ENCODE measurements at places on chromosomes 3 and 15. TPM values are rescaled to one million over a fixed set of nuclear protein-coding genes. Genes with fewer than 3 reads are reported as not detected.

MORF4L1 gene
- 270 TPM for total RNA-seq

SLC33A1 gene
- 27.4 TPM for total RNA-seq

LRRC15 gene
- total RNA-seq: not detected

NPAP1 gene
- total RNA-seq: not detected

KNG1 gene
- not detected for total RNA-seq

GPR149 gene
- not detected for total RNA-seq

PLOD2 gene
- 2.0 TPM for total RNA-seq

TEX55 gene
- not detected for total RNA-seq

COL8A1 gene
- total RNA-seq: 0.08 TPM

AP3B2 gene
- not detected for total RNA-seq

GPR160 gene
- 3.5 TPM for total RNA-seq

MUC4 gene
- total RNA-seq: 2.4 TPM

GRCh38 chr3:14245822-14246221 is 67.2 kb downstream of the LSM3 start:
- no peak for DNase-seq
- H3K27ac ChIP-seq: no peak overlapping the region
- H3K4me3 ChIP-seq: no peak overlapping the region
- peaks cover 3% of the 10 kb centered on the region for H3K27me3 ChIP-seq
- H3K4me1 ChIP-seq: no peaks in the 10 kb centered on the region
- no peaks in the 10 kb centered on the region for H3K36me3 ChIP-seq

GRCh38 chr3:172442606-172443005 is 5.7 kb downstream of the GHSR start:
- H3K4me3 ChIP-seq: no peak overlapping the region
- H3K27me3 ChIP-seq: peaks cover 65% of the 10 kb centered on the region
- no peak for DNase-seq
- no peak overlapping the region for H3K27ac ChIP-seq
- H3K36me3 ChIP-seq: peaks cover 4% of the 10 kb centered on the region
- peaks cover 10% of the 10 kb centered on the region for H3K4me1 ChIP-seq

GRCh38 chr3:50472958-50473357 is 30.5 kb downstream of the CACNA2D2 start:
- H3K4me3 ChIP-seq: no peak overlapping the region
- no peak for DNase-seq
- H3K27ac ChIP-seq: no peak overlapping the region
- H3K27me3 ChIP-seq: peaks cover 4% of the 10 kb centered on the region

GRCh38 chr3:143331350-143331749 is 211.8 kb downstream of the CHST2 start:
- DNase-seq: no peak
- H3K27me3 ChIP-seq: peaks cover 2% of the 10 kb centered on the region
- H3K4me3 ChIP-seq: no peak overlapping the region

- no peaks in the 10 kb centered on the region for H3K4me1 ChIP-seq
- no peak for DNase-seq
Observed at GRCh38 chr3:39088889-39089288, 18.5 kb downstream of the GORASP1 start.

DNA sequence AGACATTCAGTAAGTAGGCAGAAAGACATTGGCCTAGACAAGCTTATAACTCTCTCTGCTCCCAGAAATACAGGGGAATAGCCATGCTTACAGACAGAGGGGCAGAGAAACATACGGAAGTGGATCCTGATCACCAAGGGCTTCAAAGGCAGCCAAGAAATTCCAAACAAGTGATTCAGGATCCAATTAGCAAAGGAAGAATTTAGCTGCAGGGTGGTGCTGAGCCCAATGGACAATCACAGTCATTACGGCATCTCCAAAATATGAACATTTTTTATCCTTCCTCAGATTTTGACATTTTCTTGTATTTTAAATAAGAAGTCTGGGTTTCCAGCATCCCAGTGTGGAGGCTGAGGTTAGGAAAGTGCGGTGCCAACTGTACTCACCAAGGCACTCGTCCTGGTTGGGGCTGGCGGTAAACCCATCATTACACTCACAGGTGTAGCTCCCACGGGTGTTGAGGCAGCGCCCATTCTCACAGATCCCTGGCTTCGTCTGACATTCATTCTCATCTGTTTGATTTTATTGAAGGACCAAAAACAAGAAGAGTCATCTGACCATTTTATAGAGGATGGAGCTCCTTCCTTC is 96.8 kb downstream of the DUT start:
- H3K4me3 ChIP-seq: no peak overlapping the region
- no peaks in the 10 kb centered on the region for H3K4me1 ChIP-seq
- peaks cover 4% of the 10 kb centered on the region for H3K27me3 ChIP-seq
- no peaks in the 10 kb centered on the region for H3K36me3 ChIP-seq
- DNase-seq: no peak

DNA sequence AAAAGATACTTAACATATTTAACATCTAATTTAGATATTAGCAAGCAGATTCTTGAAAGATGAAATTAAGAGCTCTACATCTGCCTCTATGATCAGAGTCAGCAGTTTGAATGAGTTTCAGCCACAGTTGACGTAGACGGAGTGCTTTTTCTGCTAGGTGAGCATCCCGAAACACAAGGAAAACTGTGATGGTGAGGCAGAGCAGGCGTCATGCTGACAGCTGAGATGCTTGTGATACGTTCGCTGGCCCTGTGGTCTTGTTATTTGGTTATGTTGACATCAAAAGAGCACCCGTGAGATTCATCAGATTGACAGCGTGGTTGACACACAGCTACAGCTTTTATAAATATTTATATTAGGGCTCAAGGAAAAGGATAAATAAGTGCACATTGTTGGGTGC is 19.6 kb upstream of the GOLGA8B start:
- peaks cover 48% of the 10 kb centered on the region for H3K27me3 ChIP-seq
- H3K27ac ChIP-seq: no peak overlapping the region
- no peak overlapping the region for H3K4me3 ChIP-seq
- H3K36me3 ChIP-seq: no peaks in the 10 kb centered on the region
- no peaks in the 10 kb centered on the region for H3K4me1 ChIP-seq

DNA sequence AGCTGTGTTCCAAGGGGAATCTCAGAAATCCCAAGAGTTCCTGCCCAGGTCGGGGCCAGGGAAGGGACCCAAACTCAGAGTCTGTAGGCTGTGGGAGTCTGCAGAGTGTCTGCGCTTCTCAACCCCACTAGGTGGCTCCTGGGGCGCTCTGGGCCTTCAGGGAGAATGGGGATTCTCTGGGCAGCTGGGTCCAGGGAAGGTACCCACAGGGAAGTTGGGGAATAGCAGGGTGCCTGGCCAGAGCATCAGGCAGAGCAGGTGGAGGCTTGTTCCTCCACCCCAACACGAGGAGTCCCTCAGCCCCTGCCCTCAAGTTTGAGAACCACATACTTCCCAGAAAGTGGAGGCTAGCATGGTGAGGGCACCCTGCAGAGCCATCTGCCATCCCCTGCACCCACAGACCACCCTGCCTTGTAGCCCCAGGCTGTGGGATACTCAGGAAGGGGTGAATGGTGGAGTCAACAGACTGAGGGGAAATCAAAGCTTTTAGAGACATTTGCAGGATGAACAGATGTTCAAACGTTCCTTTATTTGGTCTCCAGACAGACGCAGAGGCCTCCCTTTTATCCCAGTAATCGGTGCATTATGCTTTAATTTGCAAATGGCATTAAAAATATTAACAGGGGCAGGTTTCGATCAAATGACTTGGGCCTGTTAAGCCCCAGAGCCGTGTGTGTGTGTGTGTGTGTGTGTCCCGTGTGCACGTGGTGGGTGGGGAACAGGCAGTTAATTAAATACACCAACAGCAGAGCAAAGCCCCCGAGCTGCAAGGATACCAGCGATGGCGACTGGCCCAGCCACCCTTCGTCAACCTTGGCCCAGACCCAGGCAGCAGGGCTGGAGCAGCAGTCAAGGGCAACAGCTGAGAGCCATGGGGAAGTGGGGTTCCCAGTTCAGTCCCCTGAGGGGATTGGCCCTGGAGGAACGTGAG is 57.7 kb downstream of the DNAJB8 start:
- no peaks in the 10 kb centered on the region for H3K4me1 ChIP-seq
- no peak for DNase-seq
- H3K36me3 ChIP-seq: no peaks in the 10 kb centered on the region
- H3K27me3 ChIP-seq: no peaks in the 10 kb centered on the region
- no peak overlapping the region for H3K4me3 ChIP-seq

- H3K27ac ChIP-seq: no peak overlapping the region
- H3K4me3 ChIP-seq: no peak overlapping the region
- no peaks in the 10 kb centered on the region for H3K36me3 ChIP-seq
- DNase-seq: no peak
- no peaks in the 10 kb centered on the region for H3K4me1 ChIP-seq
- no peaks in the 10 kb centered on the region for H3K27me3 ChIP-seq
Observed at GRCh38 chr3:132972333-132972732, 65.9 kb upstream of the TMEM108 start.

- H3K4me1 ChIP-seq: no peaks in the 10 kb centered on the region
- H3K36me3 ChIP-seq: no peaks in the 10 kb centered on the region
- H3K27me3 ChIP-seq: peaks cover 2% of the 10 kb centered on the region
- no peak overlapping the region for H3K4me3 ChIP-seq
Observed at GRCh38 chr3:10949197-10949596, 43.4 kb upstream of the SLC6A1 start.

GRCh38 chr15:29883126-29883525 is 60.9 kb upstream of the TJP1 start:
- no peak for DNase-seq
- H3K27me3 ChIP-seq: peaks cover 5% of the 10 kb centered on the region
- no peaks in the 10 kb centered on the region for H3K4me1 ChIP-seq
- no peak overlapping the region for H3K4me3 ChIP-seq
- no peaks in the 10 kb centered on the region for H3K36me3 ChIP-seq
- no peak overlapping the region for H3K27ac ChIP-seq

- H3K27ac ChIP-seq: no peak overlapping the region
- H3K4me1 ChIP-seq: no peaks in the 10 kb centered on the region
- no peak overlapping the region for H3K4me3 ChIP-seq
- peaks cover 1% of the 10 kb centered on the region for H3K36me3 ChIP-seq
- DNase-seq: no peak
- peaks cover 56% of the 10 kb centered on the region for H3K27me3 ChIP-seq
Observed at GRCh38 chr3:158091531-158091930, 14.7 kb downstream of the SHOX2 start.

- H3K4me3 ChIP-seq: no peak overlapping the region
- no peaks in the 10 kb centered on the region for H3K4me1 ChIP-seq
- H3K27me3 ChIP-seq: no peaks in the 10 kb centered on the region
- no peak for DNase-seq
- no peak overlapping the region for H3K27ac ChIP-seq
- no peaks in the 10 kb centered on the region for H3K36me3 ChIP-seq
Observed at GRCh38 chr3:35946121-35946853, 307.0 kb downstream of the ARPP21 start.

GRCh38 chr3:16665282-16665741 is 60.1 kb upstream of the DAZL start:
- no peak overlapping the region for H3K27ac ChIP-seq
- H3K36me3 ChIP-seq: no peaks in the 10 kb centered on the region
- no peak overlapping the region for H3K4me3 ChIP-seq
- no peak for DNase-seq
- no peaks in the 10 kb centered on the region for H3K4me1 ChIP-seq
- peaks cover 12% of the 10 kb centered on the region for H3K27me3 ChIP-seq

- no peaks in the 10 kb centered on the region for H3K36me3 ChIP-seq
- no peak overlapping the region for H3K27ac ChIP-seq
- no peaks in the 10 kb centered on the region for H3K27me3 ChIP-seq
- no peak for DNase-seq
- no peak overlapping the region for H3K4me3 ChIP-seq
Observed at GRCh38 chr3:1318296-1319005, 225.6 kb downstream of the CNTN6 start.

- no peak for DNase-seq
- H3K36me3 ChIP-seq: no peaks in the 10 kb centered on the region
- no peak overlapping the region for H3K4me3 ChIP-seq
Observed at GRCh38 chr3:191484461-191484860, 23.5 kb downstream of the PYDC2 start.

DNA sequence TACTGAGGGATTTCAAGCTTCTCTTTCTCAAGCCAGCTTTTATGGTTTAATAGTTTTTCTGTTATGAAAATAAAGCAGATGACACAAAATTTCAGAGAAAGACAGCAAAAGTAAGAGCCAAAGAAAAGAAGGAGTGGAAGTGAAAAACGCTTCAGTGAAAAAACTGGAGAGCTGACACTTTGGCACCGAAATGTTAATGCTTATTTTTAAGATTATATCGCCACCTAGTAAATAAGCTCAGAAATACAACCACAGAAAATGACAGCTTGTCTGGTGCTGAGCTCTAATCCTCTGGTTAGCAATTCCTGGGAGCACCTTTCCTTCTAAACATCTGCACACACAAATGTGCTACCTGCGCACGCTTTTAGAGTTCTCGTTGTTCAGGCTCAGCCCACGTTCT is 101.6 kb downstream of the ZPLD1 start:
- no peak overlapping the region for H3K4me3 ChIP-seq
- DNase-seq: no peak
- no peak overlapping the region for H3K27ac ChIP-seq
- H3K36me3 ChIP-seq: no peaks in the 10 kb centered on the region
